ENCODE measurements at places on chromosomes 2 and 18. TPM values are rescaled to one million over a fixed set of nuclear protein-coding genes. Genes with fewer than 3 reads are reported as not detected.

The NT5C1B gene
- total RNA-seq: not detected

The MAL gene
- total RNA-seq: not detected

The CFAP65 gene
- not detected for total RNA-seq

The CIAO1 gene
- 67.6 TPM for total RNA-seq

The TUBB8B gene
- not detected for total RNA-seq

The C1GALT1C1L gene
- 0.57 TPM for total RNA-seq

The FSHR gene
- not detected for total RNA-seq

The CTAGE1 gene
- total RNA-seq: not detected

The SLC9A4 gene
- under 0.01 TPM for total RNA-seq

The PEX13 gene
- total RNA-seq: 25.7 TPM

The RAX gene
- total RNA-seq: not detected

The UGT1A10 gene
- 0.83 TPM for total RNA-seq

The ASAP2 gene
- total RNA-seq: 15.1 TPM

The KHK gene
- 0.55 TPM for total RNA-seq

The ACMSD gene
- under 0.01 TPM for total RNA-seq

The SERPINB13 gene
- total RNA-seq: not detected

The TMEM200C gene
- total RNA-seq: 0.14 TPM

The TXNDC2 gene
- under 0.01 TPM for total RNA-seq

The PLEKHB2 gene
- 60.0 TPM for total RNA-seq

The SIX2 gene
- under 0.01 TPM for total RNA-seq

The SH3BP4 gene
- 25.4 TPM for total RNA-seq

The CLEC4F gene
- total RNA-seq: not detected

The HOXD12 gene
- not detected for total RNA-seq

The SCTR gene
- not detected for total RNA-seq

The NTSR2 gene
- total RNA-seq: not detected

The IL36A gene
- not detected for total RNA-seq

The LRRTM4 gene
- total RNA-seq: not detected

The LYPD6B gene
- total RNA-seq: 2.0 TPM

The EFR3B gene
- 1.4 TPM for total RNA-seq
